ENCODE measurements at places on chromosomes 7 and 10.
A peak's percentile ranks its signal among the peaks of the same experiment; 100 is the strongest.

DNA sequence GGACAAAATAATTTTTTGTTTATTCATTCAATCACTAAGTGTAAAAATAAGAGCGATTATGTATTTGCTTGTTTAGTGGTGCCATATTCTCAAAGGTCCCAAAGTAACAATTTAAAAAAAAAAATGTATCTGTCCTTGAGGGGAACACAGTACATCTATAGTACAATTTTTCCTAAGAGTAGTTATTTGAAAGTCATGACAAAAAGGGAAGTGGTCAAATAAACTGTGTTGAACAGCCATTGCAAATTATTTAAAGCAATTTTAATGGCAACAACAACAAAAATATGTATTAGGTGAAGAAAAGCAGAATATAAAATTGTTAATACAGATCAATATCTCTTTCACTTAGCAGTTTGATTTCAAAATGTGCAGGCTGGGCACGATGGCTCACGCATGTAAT, 943.5 kb downstream of the CNTNAP2 start:
- DNase-seq, result no peak

DNA sequence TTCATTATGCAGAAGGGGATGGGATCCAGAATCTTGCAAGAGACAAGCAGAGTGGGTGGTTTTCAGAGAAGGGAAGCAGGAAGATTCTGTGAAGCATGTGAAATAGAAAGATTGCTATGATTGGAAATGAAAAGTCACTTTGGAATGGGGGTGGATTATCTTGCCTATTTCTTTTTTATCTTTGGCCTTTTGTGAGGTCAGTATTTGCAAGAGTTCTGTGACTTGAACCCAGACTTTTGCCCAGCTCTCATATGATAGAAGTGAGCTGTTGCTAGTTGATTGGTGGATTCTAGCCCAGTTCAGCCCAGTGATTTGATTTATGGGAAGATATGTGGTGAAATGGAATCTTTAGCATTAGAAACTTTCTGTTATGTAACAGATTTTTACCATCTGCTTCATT, 17.1 kb downstream of the ENTPD7 start:
- no peak for DNase-seq

DNA sequence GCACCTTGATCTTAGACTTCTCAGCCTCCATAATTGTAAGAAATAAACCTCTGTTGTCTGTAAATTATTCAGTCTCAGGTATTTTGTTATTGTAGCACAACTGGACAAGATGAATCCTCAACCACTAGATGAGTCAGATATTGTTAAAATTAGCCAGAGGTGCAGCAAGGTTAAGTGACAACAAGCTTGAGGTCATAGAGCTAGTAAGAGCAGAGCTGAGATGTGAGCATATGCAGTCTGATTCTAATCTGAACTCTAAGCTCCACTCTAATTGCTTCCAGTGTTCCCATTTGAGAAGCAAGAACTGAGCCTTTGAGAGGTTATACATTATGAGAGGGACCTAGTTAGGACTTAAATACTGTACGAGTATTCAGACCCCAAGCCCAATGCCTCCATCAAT, 93.1 kb downstream of the FZD1 start:
- peak; percentile 24 for DNase-seq

DNA sequence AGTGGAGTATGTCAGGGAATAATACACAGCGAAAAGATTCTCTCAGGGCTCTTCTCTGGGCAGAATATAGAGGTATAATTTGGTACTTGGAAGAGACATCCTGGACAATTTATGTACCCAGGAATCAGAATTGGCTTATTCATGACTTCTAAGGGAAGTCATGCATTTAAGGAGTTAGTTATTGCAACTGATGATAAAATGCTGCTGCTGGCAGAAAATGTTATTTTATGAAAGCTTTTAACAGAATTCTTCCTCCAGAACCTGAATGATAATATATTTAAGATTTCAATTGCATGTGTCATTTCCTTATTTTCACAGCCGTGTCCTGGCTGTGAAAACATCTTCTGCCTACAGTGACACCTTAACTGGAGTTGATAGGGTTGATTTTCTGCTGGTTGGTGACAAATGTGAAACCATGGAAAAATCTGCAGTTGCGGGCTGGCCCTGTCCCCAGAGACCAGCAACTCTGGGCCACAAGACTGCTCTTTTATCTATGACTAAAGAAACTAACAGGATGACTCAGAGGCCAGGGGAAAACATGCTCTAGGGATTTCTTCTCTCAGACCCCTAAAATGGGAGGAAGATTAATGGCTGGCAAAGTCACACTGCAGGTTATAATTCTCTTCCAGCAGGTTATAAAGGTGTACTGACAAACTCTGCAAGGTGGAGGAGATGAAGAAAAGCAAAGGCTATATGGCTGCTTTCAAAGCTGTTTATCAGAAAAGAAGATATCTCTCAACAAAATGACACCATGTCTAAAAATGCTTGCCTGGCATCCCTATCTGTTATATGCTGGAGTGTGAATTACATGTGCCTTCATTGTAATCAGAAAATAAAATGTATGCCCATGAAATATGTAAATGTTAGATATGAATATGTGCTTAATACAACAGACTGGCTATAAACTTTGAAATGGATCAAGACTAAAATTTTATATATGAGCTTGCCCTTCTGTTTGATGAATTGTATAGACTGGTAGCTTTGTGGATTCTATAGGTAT, 12.1 kb upstream of the TRUB1 start:
- no peak for DNase-seq

GRCh38 chr10:102675666-102676533, 31.6 kb downstream of the TRIM8 start:
- DNase-seq, result peak; percentile 34

Measured in epithelial cell of prostate (primary cell).